ENCODE measurements at places on chromosomes 16 and 17.

DNA sequence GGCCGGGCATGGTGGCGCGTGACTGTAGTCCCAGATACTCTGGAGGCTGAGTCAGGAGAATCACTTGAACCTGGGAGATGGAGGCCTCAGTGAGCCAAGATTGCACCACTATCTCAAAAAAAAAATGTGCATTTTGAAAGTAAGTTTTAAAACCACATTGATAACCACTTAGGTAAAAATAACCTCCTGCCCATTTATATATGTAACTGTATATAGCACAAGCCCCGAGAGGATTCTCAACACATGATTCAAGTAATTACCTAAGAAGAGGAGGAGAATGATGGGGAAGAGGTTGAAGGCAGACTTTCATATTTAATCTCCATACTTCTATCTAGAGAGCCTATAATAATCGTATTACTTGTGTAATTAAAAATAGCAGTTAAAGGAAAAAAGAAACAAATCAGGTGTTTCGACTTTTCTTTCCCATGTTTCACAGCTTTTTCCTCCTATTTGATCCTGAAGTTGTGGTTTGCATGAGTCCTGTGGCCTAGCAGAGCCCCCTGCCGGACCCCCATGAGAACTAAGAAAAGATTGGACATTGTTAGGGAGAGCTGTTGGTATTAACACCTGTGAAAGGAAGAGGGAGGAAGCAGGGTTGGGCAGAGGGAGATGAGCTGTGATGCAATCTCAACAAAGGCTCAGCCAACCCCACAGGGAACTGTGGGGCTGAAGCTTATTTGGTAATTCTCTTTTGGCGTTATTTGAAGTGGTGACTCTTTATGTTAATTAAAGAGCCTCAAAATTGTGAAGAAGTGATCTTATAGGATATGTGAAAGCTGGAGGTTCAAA, 22.1 kb downstream of the PMFBP1 start:
- DNase-seq = no peak

DNA sequence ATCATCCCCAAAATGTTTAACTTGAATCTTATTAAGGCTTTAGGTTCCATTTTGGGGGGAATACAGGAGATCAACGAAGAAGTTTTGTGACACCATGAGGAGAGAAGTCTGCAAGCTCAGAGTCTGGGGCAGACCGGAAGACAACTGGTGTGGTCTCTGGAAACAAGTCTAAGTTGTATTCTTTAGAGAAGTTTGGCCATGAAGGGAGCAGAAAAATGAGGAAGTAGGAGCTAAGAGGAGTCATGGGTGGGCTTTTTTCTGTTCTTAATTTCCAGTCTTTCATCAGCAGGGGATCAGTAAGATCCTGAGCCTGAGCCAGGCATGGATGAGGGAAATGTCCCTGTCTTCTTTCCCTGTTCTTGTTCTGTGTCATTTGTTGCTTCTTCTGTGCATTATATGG, 35.8 kb upstream of the NF1 start:
- DNase-seq = no peak

- no peak for DNase-seq
Observed at GRCh38 chr17:33520426-33521330, 227.6 kb upstream of the ASIC2 start.

- no peak for DNase-seq
Observed at GRCh38 chr17:61427567-61427966, 24.7 kb upstream of the TBX4 start.

- no peak for DNase-seq
Observed at GRCh38 chr16:6496996-6497395, 835.6 kb upstream of the RBFOX1 start.

- no peak for DNase-seq
Observed at GRCh38 chr16:20911361-20911760, 10.8 kb downstream of the LYRM1 start.

Data from effector memory CD8-positive, alpha-beta T cell (primary cell).